Neural crest cell (in vitro differentiated cells): ENCODE measurements at places on chromosomes 11 and 22. TPM values are rescaled to one million over a fixed set of nuclear protein-coding genes. Genes with fewer than 3 reads are reported as not detected.

BCL2L13 gene
- 36.5 and 37.5 TPM in 2 replicates for total RNA-seq

SYT13 gene
- 1.7 TPM in 2 replicates for total RNA-seq

LRP4 gene
- 23.5 and 24.5 TPM in 2 replicates for total RNA-seq

RPL27A gene
- total RNA-seq = 711 and 720 TPM in 2 replicates

MMP13 gene
- not detected in 2 replicates for total RNA-seq

DNA sequence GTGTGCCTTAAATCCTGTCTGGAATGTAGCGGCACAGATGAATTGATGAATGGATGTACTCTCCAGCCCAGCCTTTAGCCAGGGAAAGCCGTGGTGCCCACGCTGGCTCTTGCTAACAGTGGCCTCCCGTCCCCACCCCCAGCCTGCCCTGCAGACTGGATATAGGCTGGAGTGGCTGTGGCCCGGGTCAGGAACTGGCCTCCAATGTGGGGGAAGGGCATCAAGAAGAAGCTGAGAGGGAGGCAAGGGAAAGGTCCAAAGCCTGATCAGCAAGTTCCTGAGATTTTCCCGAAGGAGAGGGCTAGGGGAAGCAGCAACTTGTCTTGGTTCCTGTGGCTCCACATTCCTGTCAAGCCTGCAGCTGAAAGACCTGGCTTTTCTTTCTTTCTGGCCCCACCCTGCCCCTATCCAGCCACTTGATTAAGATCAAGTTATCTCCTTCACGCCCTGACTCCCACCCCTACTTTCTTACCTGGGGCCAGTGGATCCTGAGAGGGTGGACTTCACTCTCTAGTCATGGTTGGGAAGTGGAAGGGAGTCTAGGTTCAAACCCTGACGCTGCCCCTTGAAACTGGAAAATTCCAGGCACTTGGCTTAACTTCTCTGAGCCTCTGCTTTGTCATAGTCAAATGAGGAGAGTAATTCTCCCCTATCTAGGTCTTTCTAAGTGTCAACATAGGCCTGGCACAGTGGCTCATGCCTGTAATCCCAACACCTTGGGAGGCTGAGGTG is 11.0 kb upstream of the MICALL1 start:
- H3K4me1 ChIP-seq = peaks cover 33% of the 10 kb centered on the region
- no peak overlapping the region for H3K4me3 ChIP-seq
- H3K27me3 ChIP-seq = no peaks in the 10 kb centered on the region
- DNase-seq = no peak

DNA sequence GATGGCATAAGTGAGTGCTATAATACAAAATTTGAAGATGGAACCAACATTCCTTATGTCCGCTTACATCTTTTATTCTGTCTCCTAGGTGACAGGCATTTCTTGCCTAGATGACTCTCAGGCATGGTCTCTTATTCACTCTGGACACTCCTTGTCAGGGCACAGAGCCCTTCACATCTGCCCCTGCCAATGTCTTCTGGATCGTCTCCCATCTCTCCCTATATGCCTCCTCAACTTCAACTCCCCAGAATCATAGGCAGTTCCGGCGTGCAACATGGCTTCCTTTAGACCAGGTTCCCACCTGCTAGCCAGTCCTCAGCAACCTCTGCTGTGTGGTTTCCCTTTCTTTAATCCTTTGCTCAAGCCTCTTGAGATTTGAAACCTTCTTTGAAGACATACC is 300.9 kb downstream of the TENM4 start:
- no peak overlapping the region for H3K27ac ChIP-seq
- no peak overlapping the region for H3K4me3 ChIP-seq
- peaks cover 4% of the 10 kb centered on the region for H3K4me1 ChIP-seq
- no peaks in the 10 kb centered on the region for H3K27me3 ChIP-seq
- H3K36me3 ChIP-seq = peaks cover 5% of the 10 kb centered on the region

GRCh38 chr22:20436307-20436767 is 1.3 kb downstream of the SCARF2 start:
- H3K36me3 ChIP-seq = no peaks in the 10 kb centered on the region
- H3K27me3 ChIP-seq = peaks cover 56% of the 10 kb centered on the region
- peaks cover 36% of the 10 kb centered on the region for H3K4me1 ChIP-seq
- H3K4me3 ChIP-seq = peak overlapping the region; percentile 95
- DNase-seq = no peak

- H3K27me3 ChIP-seq = no peaks in the 10 kb centered on the region
- H3K27ac ChIP-seq = peak within 1 kb of the TSS; percentile 88
These were observed at the start of gene PRSS23 for GRCh38 chr11:86800076-86800959. Gene PRSS23 (plus strand): TSS chr11:86800542. CDS start chr11:86807644, 7,102 bp downstream.

DNA sequence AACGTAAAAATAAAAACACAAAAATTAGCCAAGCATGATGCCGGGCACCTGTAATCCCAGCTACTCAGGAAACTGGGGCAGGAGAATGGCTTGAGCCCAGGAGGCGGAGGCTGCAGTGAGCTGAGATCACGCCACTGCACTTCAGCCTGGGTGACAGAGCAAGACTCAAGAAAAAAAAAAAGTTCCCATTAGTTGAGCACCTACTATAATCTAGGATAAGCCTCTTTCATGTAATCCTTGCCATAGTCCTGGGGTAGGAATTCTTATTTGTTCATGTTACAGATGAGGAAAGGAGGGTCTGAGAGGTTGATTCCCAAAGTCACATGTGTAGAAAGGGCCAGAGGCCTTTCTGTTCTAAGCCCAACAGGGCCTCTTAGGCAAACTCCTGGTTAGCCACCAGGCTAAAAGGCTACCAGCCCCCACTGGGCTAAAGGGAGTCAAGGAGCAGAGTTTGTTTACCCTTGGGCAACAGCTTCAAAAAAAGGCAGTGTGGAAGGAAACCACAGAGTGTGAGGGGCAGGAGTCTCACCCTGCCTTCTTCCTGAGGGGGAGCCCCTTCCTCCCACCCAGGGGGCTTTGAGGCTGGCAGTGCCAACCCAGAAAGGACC is 21.6 kb upstream of the CSNK1E start:
- peaks cover 8% of the 10 kb centered on the region for H3K4me1 ChIP-seq
- H3K36me3 ChIP-seq = peaks cover 2% of the 10 kb centered on the region
- peak overlapping the region; percentile 19 for H3K4me3 ChIP-seq
- DNase-seq = no peak
- no peak overlapping the region for H3K27ac ChIP-seq

DNA sequence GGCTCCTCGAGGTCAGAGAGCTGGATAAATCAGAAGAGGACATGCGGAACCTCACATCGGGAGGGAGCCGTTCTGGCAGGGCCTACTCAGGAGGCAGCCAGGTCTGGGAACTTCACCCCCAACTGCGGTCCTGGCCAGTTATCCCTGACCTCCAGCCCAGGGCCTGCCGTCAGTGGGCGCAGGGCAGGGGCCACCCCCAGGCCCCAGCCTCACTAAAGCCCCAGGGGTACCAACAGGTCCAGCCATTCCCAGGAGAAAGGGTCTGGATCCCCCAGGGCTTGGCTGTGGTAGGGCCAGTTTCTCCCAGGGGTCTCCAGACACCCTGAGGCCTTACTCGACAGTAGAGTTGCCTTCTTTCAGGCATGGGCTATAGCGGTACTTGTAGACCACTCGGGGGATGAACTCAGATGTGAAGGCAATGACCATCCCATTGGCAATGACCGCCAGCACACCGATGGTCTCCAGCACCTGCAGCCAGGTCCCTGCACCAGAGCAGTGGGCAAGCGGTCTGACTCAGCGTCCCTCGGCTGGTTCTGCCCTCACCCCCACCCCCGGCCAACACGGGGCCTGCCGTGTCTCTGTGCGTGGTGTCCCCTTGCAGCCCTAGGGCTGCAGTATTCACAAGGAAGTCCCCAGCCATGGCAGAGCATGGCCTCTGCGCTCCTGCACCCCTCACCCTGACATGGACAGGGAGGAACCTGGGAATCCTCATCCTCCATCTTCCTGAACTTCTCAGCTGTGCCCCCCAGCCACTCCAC is 4.6 kb upstream of the SIGIRR start:
- no peak for DNase-seq
- no peak overlapping the region for H3K27ac ChIP-seq
- H3K4me1 ChIP-seq = no peaks in the 10 kb centered on the region
- H3K27me3 ChIP-seq = peaks cover 59% of the 10 kb centered on the region
- H3K4me3 ChIP-seq = no peak overlapping the region
- no peaks in the 10 kb centered on the region for H3K36me3 ChIP-seq

GRCh38 chr11:123448823-123449222 is 18.8 kb downstream of the GRAMD1B start:
- H3K4me3 ChIP-seq = no peak overlapping the region
- no peak overlapping the region for H3K27ac ChIP-seq
- no peaks in the 10 kb centered on the region for H3K36me3 ChIP-seq

- DNase-seq = no peak
- peaks cover 19% of the 10 kb centered on the region for H3K4me1 ChIP-seq
- H3K4me3 ChIP-seq = no peak overlapping the region
- no peak overlapping the region for H3K27ac ChIP-seq
These were observed 48.8 kb downstream of the SMCO4 start for GRCh38 chr11:93494357-93494756.

DNA sequence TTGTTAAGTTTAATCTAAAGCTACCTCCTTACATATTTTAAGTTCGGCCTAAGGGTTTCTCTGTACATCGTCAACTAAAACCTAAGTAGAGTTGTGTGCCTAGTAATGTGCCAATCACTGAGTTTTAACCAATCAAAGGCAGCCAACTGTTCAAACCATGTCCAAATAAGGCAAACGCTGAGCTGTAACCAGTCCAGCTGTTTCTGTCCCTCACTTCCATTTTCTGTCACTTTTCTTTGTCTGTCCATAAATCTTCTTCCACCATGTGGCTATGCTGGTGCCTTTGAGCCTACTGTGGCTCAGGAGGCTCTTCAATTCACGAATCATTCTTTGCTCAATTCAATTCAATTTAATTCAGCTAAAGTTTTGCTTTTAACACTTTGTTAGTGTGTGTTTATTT is 13.9 kb upstream of the ATXN10 start:
- H3K4me3 ChIP-seq = no peak overlapping the region
- H3K36me3 ChIP-seq = no peaks in the 10 kb centered on the region
- H3K27me3 ChIP-seq = peaks cover 8% of the 10 kb centered on the region

- no peak overlapping the region for H3K27ac ChIP-seq
- H3K36me3 ChIP-seq = peaks cover 11% of the 10 kb centered on the region
- H3K4me1 ChIP-seq = peaks cover 17% of the 10 kb centered on the region
- no peak for DNase-seq
These were observed 8.4 kb upstream of the RASSF10 start for GRCh38 chr11:13000721-13001120.

DNA sequence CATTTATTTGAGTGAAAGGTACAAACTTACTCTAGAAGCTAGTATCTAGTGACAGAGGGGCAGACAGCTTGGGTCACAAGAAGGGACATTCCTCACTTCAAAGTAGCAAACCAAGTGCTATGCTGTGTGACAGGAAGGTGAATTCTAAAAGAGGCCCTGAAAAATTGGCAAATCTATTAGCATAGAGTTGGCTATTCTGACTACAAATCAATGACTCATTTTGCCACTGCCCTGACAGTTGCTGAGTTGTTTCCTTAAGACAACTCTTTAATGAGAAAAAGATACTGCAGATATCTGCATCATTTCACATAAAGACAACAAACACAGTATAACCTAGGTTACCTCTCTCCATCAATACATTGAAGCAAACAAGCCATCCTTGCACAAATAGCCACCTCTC is 524.0 kb upstream of the LRRC4C start:
- H3K27ac ChIP-seq = no peak overlapping the region
- H3K27me3 ChIP-seq = no peaks in the 10 kb centered on the region

DNA sequence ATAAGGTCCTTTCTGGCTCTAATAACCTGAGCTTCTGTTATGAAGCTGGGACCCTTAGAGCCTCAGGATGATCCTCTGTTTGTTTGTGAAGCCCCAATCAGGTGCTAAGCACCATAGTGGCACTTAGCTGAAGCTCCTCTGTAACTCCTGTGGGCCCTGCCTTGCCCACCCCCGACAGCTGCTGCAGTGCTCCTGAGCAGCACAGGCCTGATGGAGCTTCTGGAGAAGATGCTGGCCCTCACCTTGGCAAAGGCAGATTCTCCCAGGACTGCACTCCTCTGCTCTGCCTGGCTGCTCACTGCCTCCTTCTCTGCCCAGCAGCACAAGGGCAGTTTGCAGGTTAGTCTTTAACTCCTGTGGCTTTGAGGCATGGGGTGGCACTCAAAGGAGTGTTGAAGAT is 19.0 kb upstream of the CCDC134 start:
- H3K4me1 ChIP-seq = no peaks in the 10 kb centered on the region
- no peaks in the 10 kb centered on the region for H3K36me3 ChIP-seq
- DNase-seq = no peak
- no peak overlapping the region for H3K4me3 ChIP-seq
- no peaks in the 10 kb centered on the region for H3K27me3 ChIP-seq
- H3K27ac ChIP-seq = no peak overlapping the region

DNA sequence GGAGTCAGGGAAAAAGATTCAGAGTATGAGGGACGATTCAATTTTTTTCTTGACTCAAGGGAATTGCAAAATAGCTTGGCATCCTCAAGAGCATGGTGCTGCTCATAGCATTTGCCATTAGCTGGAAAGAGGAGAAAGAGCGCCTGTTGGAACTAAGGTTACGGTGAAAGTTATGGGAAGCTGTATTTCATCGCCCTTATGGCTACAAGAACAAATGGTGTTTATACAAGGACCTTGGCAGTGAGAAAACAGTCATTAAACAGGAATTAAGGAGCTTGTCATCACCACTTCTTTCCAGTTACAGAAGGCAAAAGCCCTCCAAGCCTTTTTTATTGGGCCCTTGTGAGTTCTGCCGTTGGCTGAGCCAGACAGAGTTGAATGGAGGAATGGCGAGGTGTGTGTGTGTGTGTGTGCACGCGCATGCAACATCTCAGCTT is 74.2 kb downstream of the ALX4 start:
- H3K36me3 ChIP-seq = peaks cover 18% of the 10 kb centered on the region
- no peaks in the 10 kb centered on the region for H3K4me1 ChIP-seq
- H3K4me3 ChIP-seq = no peak overlapping the region
- H3K27me3 ChIP-seq = no peaks in the 10 kb centered on the region
- no peak for DNase-seq
- no peak overlapping the region for H3K27ac ChIP-seq

- H3K27me3 ChIP-seq = peaks cover 34% of the 10 kb centered on the region
- no peak within 1 kb of the TSS for H3K27ac ChIP-seq
- no peak for DNase-seq
- peaks cover 5% of the 10 kb centered on the region for H3K4me1 ChIP-seq
These were observed at the start of gene ART1 for GRCh38 chr11:3644817-3645235. Gene ART1 (plus strand): TSS chr11:3645128. CDS start chr11:3659214, 14,086 bp downstream.

DNA sequence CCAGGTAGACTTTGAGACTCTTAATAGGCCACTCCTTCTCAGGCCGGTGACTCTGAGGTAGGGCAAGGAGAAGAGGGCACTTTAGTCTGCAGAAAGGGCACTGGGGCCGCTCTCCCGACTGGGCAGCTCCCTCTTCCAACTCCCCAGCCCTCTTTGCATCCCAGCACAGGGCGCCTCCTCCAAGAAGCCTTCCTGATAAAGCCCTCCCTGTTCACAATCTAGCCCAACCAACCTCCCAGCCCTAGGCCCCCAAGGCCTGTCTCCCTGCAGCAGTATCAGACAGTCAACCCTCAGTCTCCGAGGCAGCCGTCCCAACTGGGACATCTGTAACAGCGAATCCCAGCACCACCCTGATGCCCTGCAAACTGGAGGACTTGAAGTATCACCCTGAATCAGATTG is 14.3 kb upstream of the PDE2A start:
- no peak overlapping the region for H3K4me3 ChIP-seq
- peaks cover 3% of the 10 kb centered on the region for H3K27me3 ChIP-seq
- no peak for DNase-seq
- no peak overlapping the region for H3K27ac ChIP-seq
- H3K36me3 ChIP-seq = no peaks in the 10 kb centered on the region
- H3K4me1 ChIP-seq = no peaks in the 10 kb centered on the region
